Adrenal gland (tissue), 19 donors: ENCODE measurements at places on chromosomes 1 and 21.

DNA sequence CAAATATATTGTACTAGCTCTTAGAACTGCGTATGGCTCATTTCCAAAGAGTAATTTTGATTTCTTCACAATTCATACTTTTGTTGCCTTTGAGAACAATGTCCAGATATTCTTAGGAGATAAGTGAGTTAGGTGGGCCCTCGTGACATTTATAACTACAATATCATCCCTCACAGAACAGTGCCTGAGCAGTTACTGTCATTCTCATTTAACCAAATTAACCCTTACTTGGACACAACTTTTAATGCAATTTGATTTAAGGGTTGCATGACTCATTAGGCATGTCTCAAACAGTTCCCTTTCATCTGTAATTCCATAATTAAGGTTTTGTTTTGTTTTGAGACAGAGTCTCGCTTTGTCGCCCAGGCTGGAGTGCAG, 68.1 kb upstream of the DNAH14 start:
- H3K4me1 ChIP-seq: no peaks in the 10 kb centered on the region
- no peaks in the 10 kb centered on the region for H3K36me3 ChIP-seq
- DNase-seq: no peak
- no peak overlapping the region for H3K4me3 ChIP-seq
- H3K27me3 ChIP-seq: peaks cover 3% of the 10 kb centered on the region

- no peaks in the 10 kb centered on the region for H3K4me1 ChIP-seq
- H3K27me3 ChIP-seq: peaks cover 15% of the 10 kb centered on the region
- H3K4me3 ChIP-seq: no peak overlapping the region
- no peak overlapping the region for H3K27ac ChIP-seq
- H3K36me3 ChIP-seq: no peaks in the 10 kb centered on the region
Measured at GRCh38 chr1:26336477-26337205, 17.3 kb downstream of the CRYBG2 start.

- DNase-seq: no peak
- no peak overlapping the region for H3K4me3 ChIP-seq
- no peak overlapping the region for H3K27ac ChIP-seq
Measured at GRCh38 chr21:26832546-26832945, 12.7 kb downstream of the ADAMTS1 start.

DNA sequence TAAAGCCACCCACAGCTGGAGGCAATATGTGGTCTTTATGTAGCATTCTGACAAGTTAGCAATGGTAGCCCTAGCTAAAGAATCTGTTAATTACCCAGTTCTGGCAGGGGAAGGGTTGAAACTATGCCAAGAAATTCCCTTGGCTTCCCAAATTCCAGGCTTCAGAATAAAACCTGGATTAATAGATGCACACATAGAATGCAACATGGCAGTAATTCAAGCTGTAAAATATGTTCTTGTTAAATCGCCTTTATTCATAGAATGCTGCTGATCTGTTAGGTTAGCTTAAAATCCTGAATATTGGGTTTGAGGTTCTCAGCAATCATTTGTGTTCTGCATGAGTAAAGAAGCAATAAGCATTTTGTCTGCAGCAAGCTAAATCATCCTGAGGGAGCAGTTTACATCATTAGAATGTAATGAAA, 80.1 kb downstream of the ZNF326 start:
- H3K27me3 ChIP-seq: no peaks in the 10 kb centered on the region
- no peak overlapping the region for H3K4me3 ChIP-seq
- no peaks in the 10 kb centered on the region for H3K4me1 ChIP-seq
- H3K27ac ChIP-seq: no peak overlapping the region
- no peaks in the 10 kb centered on the region for H3K36me3 ChIP-seq
